Hematopoietic multipotent progenitor cell treated with erythropoietin and hydrocortisone succinate and interleukin-3 and kit ligand, for 15 days (in vitro differentiated cells): ENCODE measurements at places on chromosomes 1 and 21.

- DNase-seq, result no peak
These were observed 128.3 kb downstream of the LMX1A start for GRCh38 chr1:165228111-165228655.

DNA sequence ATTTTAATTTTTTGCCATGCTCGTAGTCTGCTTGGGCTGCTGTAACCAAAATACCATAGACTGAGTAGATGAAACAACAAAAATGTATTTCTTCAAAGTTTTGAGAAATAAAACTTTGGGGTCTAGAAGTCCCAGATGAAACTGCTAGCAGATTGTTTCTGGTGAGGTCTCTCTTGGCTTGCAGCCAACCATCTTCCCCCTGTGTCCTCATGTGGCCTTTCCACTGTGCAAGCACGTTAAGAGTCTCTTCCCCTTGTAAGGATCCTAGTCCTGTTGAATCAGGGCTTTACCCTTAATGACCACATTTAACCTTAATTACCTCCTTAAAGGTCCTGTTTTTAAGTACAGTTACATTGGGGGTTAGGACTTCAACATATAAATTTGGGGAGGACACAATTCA, 86.6 kb downstream of the PTBP2 start:
- no peak for DNase-seq

GRCh38 chr21:28230559-28230958, 762.1 kb downstream of the LTN1 start:
- no peak for DNase-seq

DNA sequence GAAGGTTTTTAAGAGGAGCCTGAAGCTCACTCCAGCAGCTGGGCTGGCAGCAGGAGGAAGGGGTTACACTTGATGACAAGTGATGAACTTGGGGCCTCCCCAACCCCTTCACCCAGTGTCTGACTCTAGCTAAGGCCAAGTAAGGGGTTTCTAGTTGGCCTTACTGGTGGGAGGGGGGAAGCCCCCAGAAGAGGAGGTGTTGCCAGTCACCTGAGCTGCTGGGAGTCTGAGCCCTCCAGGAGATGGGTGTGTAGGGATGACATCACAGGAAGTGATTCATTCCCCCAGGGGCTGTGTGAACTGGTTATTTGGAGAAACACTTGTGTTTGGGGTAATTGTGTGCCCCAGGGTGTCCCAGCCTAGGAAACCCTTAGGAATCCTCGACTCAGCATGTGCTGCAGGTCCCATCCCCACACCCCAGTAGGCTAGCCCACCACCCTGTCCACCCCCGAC, 3.1 kb downstream of the PADI1 start:
- no peak for DNase-seq

- DNase-seq, result no peak
These were observed 69.0 kb upstream of the SPAG17 start for GRCh38 chr1:118254001-118254400.

DNA sequence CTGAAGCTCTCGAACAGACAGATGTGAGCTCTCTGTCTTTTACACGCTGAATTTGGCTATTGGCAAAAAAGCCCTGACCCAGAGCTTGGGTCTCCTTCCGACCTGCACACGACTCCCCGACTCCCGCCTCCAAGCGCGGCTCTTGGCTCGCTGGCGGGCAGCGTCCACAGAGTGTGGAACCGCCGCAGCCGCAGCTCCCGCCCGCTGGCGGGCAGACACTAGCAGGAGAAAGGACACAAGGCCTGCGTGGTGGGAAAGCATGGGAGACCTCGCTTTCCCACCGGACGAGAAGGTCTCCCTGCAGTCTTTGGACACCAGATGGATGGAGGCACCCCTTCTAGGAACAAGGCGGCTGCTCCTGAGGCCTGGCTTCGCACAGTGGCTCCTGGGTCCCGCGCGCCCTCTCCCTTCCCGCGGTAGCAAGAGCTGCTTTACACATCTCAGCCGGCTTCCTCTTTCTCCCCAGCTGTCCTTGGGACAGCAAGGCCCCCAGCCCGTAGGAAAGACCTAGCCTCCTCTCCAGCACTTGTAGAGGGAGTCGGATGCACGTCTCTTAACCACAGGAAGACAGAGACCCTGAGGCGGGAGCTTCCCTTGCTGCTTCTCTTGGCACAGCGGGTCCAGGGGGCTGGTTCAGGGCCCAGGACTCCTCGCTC, 92.1 kb downstream of the PRKAB2 start:
- DNase-seq, result no peak

- no peak for DNase-seq
These were observed 183.4 kb downstream of the TNFSF18 start for GRCh38 chr1:172867216-172867818.

DNA sequence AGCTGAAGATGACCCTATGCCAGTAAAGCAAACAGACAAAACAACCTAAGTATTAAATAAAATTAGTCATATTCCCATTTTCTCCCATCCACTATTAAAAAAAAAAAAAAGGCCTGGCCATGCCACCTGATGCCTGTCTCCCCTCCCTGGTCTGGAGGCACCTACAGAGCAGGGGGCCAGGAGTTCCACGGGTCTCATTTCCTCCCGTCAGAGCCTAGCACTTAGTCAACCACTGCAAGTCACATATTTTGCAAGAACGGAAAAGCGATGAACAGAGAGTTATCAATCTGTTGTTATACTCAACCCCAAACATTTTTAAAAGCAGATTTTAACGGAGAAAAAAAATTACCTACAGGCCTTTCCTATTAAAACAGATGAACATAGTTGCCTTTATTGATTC, 59.3 kb downstream of the TGFBR3 start:
- DNase-seq, result no peak

DNA sequence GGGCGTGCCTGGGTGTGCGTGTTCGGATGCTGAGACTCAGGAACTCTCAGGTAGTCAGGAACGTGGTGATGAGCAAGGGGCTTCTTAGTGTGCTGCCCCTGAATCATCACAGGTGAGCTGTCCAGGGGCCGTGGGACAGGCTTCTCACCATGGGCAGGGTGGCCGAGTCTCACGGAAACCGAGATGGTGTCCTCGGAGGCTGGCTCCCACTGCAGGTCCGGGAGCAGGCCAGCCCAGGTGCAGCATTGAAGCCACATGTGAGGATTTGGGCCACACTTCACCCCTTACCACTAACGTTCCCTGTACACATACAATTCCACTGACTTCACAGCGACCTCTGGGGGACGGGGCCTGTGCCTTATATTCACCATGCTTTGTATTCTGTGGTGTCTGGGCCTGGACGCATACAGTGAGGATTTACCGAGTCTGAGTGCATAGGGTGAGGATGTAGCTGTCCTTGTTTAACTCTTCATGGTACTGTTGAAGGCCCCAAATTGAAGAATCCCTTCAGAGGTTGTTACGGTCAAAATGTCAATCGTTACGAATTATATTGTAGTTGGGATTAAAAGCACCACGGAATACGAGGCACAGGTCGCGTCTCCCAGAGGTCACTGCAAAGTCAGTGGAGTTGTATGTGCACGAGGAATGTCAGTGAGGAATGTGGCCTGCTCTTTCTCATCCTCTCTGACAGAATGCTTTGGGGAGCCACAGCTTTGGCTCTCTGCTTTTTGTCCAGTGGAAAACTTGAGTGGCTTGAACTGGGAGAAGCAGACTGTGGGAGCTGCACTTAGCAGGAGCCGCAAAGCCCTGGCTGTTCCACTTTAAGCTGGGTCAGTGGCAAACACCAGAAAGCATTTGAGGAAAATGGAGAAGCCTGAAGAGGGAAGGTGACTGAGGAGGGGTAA, 95.3 kb downstream of the MTR start:
- DNase-seq, result no peak

DNA sequence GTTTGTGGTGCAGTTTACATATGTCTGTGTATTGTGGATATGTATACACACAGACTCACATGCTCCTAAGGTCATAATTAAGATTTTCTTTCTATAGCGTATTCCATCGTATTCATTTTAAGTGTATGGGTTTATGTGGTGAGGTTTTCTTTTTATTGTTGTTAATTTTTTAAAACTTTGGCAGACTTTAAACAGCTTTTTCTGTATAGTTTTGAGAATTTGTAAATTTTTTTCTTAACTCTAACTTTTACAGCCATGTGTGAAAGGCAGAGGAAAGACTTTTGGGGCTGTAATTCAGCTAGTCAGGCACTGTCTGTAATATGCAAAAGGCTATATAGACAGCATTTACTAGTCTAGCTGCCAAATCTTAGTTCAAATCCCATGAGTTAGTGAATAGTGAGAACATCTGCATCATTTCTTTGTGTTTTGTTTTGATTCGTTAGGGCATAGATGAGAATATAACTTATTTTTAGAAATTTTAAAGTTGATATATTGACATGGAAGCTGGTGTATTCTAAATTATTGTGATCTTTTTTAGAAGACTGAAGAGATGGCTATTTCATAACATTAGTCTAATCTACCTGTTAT, 2.3 kb downstream of the MAGI3 start:
- no peak for DNase-seq

DNA sequence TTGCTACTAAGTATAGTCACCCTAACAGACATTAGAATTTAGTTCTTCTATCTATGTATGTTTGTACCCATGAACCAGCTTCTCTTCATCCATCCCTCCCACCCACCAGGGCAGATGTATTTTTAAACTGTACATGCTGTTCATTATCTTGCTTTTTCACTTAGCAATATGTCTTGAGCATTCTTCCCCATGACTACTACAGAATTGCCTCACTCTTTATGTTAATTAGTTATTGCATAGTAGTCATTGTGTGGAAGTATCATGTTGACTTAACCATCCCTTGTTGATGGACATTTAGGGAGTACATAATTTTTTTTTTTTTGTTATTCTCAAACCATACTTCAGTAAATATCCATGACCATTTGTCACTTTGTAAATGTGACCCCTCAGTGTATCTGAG, 9.9 kb downstream of the HUNK start:
- no peak for DNase-seq

GRCh38 chr1:183477986-183478781, 5.9 kb downstream of the SMG7 start:
- DNase-seq, result no peak

- no peak for DNase-seq
These were observed 121.2 kb downstream of the LTN1 start for GRCh38 chr21:28871388-28872010.

DNA sequence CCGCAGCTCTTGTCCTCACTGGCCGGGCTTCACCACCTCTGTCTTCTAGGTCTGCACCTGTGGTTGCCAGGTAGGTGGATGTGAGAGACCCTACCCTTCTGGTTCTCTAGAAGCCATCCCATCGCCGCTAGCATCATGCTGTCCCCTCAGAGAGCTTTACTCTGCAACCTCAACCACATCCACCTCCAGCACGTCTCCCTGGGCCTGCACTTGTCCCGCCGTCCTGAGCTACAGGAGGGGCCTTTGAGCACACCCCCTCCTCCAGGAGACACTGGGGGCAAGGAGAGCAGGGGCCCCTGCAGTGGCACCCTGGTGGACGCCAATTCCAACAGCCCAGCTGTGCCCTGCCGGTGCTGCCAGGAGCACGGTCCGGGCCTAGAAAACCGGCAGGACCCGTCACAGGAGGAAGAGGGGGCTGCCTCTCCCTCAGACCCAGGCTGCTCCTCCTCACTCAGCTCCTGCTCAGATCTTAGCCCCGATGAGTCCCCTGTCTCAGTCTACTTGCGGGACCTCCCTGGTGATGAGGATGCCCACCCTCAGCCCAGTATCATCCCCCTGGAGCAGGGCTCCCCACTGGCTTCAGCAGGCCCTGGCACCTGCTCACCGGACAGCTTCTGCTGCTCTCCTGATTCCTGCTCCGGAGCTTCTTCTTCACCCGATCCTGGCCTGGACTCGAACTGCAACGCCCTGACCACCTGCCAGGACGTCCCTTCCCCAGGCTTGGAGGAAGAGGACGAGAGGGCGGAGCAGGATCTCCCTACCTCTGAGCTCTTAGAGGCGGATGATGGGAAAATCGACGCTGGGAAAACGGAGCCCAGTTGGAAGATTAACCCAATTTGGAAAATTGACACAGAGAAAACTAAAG, 1.2 kb downstream of the RUSC1 start:
- no peak for DNase-seq

DNA sequence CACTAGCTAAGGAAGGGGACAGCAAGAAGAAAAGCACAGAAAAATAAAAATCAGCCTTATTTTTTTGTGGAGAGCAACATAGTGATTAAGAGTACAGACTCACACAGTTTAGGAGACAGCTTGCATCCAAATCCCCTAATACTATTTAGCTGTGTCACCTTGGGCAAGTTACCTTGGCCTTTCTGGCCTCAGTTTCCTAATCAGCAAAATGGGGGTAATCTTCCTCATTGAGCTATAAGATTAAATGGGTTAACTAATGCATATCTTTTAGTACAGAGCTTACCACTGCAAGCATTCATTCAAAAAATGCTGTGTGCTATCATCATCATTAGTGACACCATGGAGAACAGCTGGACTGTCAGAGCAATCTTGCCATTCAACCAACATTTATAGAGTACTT, 77.7 kb downstream of the CD46 start:
- DNase-seq, result no peak

DNA sequence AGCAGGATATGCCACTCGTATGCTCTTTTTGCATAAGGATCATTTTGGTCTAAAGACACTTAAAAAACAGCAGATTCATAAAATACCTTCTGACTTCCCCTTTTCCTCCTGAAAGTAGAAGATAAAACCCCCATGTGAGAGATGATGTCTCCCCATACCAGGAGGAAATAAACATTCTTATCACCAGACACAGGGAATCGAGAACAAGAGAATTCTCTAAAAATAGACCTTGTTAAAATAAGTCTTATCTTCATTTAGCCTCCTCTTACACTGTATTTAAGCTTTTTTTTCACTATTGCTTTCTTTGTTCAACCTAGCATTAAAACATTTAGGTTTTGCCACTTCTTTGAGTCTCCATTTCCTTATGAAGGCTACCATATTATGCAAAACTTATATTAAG, 709.3 kb downstream of the KCNT2 start:
- DNase-seq, result no peak

DNA sequence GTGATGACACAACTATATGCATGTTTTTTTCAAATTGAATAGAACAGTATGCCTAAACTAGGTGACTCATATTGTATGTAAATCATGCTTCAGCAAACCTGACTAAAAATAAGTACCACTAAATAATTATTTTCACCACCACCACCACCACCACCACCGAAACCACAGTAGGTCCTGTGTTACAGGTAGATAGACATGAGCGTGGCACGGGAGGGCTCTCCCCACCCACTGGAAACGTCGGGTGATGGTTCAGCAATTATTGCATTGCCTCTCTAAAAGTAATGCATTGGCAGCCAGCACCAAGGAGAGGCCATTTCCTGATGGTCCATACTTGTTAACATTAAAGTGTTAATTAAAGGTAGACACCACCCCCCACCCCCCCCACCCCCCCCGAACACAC, 297.0 kb upstream of the NCAM2 start:
- no peak for DNase-seq

- DNase-seq, result no peak
These were observed 23.8 kb upstream of the LRRC8C start for GRCh38 chr1:89608984-89609725.

DNA sequence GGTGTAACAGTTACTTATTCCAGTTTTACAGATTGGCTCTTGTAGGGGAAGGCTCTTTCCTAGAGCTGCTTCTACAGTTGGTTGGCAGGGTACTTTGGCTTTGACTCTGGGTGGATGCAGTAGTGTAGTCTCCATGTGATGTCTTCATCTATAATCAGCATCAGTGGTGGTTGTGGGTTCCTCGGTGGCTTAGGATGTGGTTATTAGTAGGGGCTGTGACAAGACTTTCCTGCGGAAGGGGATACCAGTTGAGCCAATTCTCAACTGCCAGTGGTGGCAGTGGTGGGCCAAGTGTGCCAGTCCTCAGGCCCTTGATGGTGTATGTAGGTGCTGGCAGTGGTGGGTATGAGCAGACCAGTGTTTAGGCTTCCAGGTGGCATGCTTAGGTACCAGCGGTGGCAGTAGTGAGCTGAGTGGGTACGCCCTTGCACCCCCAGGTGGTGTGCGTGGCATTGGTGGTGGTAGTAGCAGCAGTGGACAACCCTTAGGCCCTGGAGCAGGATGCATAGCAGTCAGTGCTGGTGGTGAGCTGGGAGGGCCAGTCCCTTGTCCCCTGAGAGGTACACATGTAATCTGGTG, 27.2 kb upstream of the KLF18 start:
- peak; percentile 11 for DNase-seq
